BJ (cell line): ENCODE measurements at places on chromosomes 11 and 22.

- DNase-seq = no peak
Measured at GRCh38 chr11:118877487-118878162, 6.1 kb upstream of the CXCR5 start.

DNA sequence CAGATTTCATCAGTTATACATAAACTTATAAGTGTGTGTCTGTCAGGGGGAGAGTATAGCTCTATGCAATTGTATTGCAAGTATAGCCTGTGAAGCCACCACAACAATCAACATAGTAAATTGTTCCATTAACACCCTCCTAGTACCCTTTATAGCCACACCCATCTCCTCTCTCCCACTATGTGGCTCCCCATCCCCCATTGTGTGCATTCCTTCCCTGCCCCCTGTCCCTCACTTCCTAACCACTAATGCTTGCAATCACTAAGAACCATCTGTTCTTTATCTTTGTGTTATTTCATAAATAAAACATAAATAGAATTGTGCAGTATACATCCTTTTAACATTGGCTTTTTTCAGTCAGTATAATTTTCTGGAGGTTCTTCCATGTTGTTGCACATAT is 83.1 kb upstream of the SLC5A12 start:
- DNase-seq = no peak

GRCh38 chr11:63882555-63883242 is 34.3 kb downstream of the RCOR2 start:
- DNase-seq = no peak

DNA sequence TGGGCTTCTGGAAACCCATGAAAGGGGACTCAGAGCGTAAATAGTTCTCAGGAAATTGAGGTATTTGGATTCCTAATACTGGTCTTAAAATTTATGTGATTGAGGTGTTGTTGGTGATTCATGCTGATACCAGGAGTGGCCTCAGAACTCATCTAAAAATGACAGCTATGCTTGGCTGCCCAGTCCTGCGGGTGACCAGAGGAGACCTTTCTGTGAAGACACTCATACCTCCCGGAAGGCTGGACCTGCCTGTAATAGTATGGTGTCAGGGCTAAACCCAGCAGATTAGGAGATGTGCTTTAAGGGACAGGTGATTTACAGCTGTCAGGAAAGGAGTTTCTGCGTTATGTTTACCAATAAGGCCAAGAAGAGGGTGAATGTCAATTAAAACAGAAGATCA is 29.9 kb downstream of the C11orf96 start:
- DNase-seq = no peak
